ENCODE measurements at places on chromosomes 12 and 14.
A peak's percentile ranks its signal among the peaks of the same experiment; 100 is the strongest.

DNA sequence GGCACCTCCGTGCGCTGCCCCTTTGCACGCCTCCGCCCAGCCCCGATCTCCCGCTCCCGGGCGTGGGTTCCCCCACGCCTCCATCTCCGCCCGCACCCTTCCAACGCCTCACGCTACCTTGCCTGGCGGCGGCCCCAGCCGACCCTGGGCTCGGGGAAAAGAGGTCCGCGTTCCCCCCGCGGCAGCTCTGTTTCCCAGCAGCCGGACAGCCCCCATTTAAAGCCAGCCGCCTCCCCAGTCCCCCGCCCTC, at the start of gene PRIMA1:
PRIMA1 (minus strand) TSS at position 193 of the 250 bp plus-strand sequence. CDS start 767 bp downstream, outside the sequence.
- no peak for DNase-seq

GRCh38 chr14:22517117-22517720, 71.8 kb downstream of the DAD1 start:
- no peak for DNase-seq

GRCh38 chr12:40559865-40560264, 132.4 kb upstream of the CNTN1 start:
- DNase-seq, result no peak

DNA sequence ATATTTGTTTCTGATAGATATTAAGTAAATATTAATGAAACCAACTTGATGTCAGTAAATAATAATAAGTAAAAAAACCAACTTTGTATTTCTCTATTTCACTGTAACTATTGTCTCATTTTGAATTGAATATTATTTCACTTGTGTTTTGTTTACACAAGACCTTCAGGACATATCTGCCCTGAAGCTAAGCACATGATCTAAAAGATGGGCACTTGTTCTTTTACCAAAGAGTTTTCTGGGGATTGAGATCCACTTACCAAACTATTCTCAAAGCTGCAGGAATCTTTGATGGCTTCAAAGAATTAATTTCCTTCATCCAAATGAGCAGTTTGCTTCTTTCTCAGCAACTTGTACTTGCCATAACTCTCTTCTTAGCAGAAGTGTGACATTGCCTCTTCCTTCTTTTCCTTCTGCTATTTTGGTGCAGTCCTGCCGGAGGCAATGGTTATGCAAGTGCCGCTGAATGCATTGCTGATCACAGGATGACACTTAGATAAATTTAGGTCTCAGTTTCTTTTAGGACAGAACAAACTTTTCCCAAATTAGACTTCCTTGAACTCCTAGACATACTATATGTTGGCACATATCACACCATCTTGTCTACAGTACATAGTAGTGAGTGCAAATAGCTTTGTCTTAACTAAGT, 9.2 kb downstream of the FAR2 start:
- DNase-seq, result no peak

DNA sequence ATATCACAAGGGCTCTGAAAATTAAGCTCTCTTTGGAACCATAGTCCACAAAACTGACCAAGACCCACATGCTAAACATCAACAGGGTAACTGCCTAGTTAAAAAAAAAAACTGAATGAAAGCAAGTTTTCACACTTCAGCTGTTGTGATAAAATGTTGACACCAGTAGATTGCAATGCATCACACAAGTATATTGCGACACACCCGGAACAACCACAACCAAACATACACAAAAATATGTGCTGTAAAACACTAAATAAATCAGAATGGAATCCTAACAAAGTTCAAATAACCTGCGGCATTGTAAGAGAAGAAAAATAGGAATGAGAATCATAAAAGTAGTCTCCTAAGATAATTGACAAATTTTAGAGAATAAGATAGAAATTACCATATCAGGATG, 710.3 kb downstream of the AACS start:
- DNase-seq, result no peak

DNA sequence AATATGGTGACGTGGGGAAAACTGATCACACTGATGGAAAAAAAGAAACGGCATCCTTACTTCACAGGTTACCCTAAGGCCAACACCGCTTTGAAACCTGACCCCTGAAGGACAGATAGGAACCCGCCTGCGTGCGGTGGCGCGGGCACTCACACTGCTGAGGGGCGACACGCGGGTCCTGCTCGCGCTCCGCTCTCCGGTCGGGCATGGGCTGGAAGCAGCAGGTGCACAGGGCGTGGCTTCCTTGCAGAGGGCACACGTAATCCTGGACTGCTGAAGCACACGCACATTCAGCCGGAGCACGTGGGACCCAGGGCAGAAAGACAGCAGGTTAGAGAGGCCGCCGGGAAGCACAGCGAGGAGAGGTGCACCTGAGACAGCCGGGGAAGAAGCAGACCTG, 22.8 kb upstream of the GOLGA3 start:
- no peak for DNase-seq

- no peak for DNase-seq
Measured at GRCh38 chr12:28937196-28937595, 211.9 kb upstream of the FAR2 start.

DNA sequence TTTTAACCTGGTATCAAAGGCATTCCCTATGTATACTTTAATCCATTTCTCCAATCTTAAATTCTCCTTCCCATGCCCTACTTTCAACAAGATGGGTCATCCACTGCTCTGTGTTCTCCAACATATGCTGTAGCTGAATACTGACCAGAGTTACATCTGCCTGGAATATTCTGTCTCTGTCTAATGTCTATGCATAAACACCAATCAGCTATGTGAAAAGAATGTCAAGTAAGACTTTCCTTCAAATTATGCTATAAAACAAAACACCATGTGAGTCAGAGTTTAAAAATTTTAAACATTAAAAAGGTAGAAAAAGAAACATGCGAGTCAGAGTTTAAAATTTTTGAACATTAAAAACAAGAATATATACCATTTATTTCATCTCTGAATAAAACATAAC, 19.3 kb downstream of the NT5DC3 start:
- no peak for DNase-seq

DNA sequence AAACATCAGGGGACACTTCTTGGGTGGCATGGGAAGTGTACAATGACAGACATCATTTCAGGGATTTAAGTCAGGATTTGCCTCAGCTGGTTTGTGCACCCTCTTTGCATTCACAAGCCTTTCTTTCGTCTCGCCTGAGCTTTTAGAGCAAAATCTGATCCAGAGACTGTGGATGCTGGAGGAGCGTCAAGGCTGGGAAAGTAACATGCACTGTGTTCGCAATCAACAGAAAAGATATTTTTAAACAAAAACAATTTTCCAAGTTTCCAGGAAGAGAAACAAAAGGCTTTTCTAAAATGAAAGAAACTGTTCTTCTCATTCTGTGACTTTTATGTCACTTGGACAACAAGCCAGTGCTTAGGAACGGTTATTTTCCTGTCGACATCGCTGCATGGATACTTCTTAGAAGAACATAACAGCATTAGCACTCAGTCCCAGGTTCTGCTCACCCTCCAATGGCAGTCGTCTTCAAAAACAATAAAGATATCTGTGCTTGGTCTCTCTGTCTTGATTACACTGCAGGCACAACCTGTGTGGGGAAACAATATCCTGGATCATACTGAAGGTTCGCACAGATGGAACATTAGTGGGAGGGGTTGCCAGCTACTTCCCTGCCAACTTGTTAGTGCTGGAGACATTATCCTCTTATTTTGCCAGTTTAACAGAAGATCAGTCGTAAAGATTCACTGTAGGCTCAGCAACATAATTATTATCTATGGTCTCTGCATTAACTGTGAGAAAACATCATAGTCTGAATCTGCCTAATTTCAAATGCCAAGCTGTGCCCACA, 403.3 kb upstream of the ATP2B1 start:
- no peak for DNase-seq

DNA sequence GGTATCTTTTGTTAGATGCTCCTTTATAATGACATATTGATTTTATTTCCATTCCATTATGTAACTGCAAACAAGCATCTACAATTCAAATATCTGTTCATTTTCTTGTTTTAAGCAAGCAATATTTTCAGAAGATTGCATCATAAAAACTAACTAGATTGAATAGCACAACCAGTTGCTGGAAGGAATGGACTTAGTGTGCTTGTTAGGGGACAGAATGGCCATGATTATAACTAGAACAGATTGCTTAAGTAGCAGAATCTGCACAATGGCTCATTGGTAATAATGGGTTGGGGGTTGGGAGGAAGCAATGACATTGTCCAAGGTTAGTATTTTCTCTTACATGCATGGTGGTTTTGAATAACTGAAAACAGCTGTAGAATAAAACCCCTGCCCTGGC, 939.5 kb downstream of the SLC16A7 start:
- DNase-seq, result no peak

DNA sequence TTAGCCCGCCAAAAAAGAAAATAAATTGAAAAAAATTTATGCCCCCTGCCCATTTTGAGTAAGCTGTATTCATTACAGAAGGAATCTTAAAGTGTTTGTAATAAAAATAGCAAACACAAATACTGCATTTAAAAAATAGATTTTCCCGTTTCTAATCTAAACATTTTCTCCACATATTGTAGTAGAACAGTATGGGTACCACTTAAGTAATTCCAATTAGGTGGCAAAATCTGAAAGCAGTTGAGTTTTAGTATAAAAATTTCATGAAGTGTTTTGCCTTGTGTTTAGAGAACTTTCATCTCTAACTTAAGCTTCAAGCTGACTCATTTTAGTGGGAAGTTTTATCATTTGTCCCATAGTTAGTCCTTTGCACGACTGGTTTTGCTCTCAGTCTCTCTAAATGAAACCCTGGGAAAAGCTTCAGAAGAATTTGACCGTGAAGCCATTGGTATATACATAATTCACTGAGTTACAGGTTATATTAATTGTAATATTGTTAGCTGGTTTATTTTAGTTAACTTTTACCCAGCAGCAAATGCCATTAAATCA, 214.6 kb downstream of the ERC1 start:
- DNase-seq, result no peak

DNA sequence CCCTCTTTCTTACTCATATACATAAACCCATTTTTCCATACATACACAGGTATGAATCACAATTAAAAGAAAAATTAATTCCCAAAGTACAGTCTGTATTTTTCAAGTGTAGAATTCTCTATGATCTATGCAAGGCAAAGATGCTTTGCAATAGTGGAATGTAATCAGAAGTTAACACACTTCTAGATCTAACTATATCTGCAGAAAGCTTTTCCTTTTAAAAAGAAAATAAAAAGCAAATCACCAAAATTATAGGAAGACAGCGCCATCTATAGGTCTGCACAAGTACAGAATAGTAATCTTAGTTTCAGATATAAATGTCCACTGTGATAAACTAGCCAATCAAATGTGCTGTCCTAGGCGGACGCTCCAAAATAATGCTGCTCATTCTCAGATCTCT, 22.0 kb downstream of the SLC25A21 start:
- no peak for DNase-seq

GRCh38 chr14:35078082-35078481, 32.0 kb downstream of the FAM177A1 start:
- DNase-seq, result no peak

GRCh38 chr12:122060081-122060501, 18.5 kb upstream of the MLXIP start:
- DNase-seq, result no peak

- DNase-seq, result no peak
Measured at GRCh38 chr12:51826881-51827280, 21.6 kb downstream of the FIGNL2 start.

- DNase-seq, result no peak
Measured at GRCh38 chr12:58420503-58420902, 479.1 kb downstream of the ATP23 start.

- DNase-seq, result no peak
Measured at GRCh38 chr14:22479776-22480464, 109.1 kb downstream of the DAD1 start.

- no peak for DNase-seq
Measured at GRCh38 chr12:40104461-40105264, 1.2 kb downstream of the SLC2A13 start.

- no peak for DNase-seq
Measured at GRCh38 chr12:20120403-20120725, 248.0 kb upstream of the PDE3A start.

- no peak for DNase-seq
Measured at GRCh38 chr12:13836099-13836498, 145.3 kb downstream of the GRIN2B start.

- DNase-seq, result no peak
Measured at GRCh38 chr14:68668028-68668427, 124.8 kb downstream of the ZFP36L1 start.

- no peak for DNase-seq
Measured at GRCh38 chr12:114240288-114240687, 165.7 kb downstream of the TBX5 start.

DNA sequence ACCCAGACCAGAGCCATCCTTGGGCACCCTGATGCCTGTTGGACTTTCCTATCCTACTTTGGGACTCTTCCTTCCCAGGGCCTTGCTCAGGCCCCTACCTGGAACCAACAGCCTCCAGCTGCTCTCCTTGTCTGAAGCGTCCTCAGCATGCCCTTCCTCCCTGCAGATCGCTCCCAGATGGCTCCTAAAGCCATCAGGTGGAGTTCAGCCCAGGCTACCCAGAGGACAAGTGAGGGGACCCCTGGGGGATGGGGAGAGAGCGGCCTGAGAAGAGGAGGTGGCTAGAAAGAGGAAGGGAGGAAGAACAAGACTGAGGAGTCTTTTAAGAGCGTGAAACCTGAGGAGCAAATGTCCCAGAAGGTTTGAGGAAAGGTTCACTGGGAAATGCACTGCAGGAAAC, 236.6 kb downstream of the ZFP36L1 start:
- DNase-seq, result no peak

DNA sequence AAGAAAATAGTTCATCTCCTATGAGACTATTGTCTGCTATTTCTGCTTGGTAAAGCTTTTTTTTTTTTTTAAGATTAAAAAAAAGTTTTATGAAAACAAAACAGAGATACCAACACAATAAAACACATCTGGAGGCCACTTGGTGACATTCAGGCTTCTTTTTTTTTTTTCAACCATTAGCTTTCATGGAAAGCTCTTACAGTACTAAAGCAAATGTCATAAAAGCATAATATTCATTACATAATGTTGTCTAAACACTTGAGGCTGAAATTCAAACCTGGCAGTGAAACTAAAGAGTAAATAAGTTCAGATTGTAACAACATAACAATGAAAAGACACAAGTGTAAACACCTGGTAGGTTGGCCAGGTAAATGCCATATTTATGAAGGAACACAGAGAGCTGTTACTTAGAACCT, 14.7 kb downstream of the PRICKLE1 start:
- no peak for DNase-seq

GRCh38 chr14:76872796-76873432, 46.7 kb downstream of the LRRC74A start:
- DNase-seq, result peak; percentile 33

DNA sequence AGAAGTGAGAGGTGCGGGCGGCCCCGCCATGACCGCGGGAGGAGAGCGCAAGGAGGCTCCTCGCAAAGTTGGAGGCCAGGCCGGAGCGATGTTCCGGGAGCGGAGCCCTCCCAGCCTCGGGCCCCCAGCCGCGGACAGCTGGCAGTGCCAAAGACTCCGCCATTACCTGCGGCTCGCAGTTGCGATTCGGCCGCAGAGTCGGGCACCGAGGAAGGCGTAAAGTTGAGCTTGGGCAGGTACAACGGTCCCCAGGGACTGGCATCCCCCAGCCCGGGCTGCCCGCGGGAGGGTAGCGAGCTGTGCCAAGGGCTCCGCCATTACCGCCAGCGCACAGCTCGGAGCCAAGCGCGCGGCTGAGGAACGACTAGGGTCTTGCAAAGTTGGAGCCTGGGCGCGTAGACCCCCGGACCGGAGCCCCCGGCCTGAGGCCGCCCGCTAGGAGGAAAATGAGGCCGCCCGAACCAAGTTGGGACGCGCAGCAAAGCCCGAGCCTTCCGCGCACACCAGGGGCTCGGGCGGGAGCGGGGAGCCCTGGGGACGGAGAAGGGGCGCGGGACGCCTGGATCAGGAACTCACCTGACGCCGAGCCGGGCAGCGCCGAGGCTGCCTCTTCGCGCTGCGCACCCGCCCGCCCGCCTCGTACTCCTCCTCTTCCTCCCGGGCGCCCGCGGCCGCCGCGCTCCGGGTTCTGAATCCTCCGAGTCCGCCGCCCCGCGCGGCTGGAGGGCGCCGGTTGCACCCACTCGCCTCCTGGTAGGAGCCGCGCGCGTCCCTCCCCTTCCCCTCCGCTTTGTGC, 677 bp downstream of the NOS1 start:
- DNase-seq, result no peak

Measured in activated CD8-positive, alpha-beta memory T cell treated with anti-CD3 and anti-CD28 coated beads for 4 hours (primary cell).